ENCODE measurements at places on chromosomes 4 and X.

GRCh38 chr4:74543983-74544382 is 99.0 kb downstream of the AREG start:
- no peak for DNase-seq

DNA sequence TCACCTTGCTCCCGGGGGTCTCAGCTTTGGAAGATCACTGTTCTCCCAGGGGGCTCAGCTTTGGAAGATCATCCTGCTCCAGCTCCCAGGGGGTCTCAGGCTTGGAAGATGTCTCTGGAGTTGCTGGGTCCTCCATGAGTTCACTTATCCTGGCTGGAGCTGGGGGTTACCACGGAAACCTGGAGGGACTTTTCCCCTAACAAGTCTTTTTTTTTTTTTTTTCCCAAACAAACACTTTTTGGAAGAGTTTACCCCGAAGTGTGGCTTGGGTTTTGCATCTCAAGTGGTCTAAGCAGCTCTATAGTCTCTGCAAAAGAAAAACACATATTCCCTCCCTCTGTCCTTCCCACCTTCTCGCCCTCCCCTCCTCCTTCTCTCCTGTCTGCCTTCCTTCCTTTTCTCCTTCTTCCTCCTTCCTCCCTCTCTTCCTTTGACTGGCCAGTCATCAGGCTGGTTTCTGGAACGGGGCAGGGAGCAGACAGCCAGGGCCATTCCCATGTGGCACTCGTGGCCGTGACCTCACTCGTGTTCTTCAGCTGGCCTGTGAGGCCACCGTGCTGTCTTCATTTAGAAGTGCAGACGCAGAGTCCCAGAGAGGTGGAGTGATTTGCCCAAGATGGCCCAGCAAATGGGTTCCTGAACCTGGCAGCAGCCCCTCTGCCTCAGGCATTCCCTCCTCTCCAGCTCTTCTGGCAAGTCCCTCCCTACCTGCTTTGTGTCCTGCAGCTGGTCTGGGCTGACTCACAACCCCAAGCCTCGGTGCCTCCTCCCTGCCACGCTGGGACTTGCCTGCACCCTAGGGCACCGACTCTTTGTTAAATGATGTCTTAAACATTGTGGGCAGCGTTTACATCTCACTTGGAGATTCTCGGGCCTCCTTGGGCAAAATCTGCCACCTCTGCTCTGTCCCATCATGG is 25.9 kb upstream of the HMX1 start:
- DNase-seq: no peak

DNA sequence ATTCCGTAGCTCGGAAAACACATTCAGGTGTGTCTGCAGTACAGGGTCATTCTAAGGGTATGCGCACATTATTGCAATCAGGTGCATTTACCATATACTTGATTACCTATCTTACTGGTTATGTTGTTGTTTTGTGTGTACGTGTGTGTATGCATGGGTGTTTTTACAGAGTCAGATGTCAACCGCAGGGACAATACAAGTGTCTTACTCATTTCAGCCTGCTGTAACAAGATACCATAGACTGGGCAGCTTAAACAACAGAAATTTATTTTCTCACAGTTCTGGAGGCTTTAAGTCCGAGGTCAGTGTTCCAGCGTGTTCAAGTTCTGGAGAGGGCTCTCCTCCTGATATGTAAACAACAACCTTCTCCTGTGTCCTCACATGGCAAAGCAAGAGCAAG is 316.7 kb downstream of the DMD start:
- no peak for DNase-seq

DNA sequence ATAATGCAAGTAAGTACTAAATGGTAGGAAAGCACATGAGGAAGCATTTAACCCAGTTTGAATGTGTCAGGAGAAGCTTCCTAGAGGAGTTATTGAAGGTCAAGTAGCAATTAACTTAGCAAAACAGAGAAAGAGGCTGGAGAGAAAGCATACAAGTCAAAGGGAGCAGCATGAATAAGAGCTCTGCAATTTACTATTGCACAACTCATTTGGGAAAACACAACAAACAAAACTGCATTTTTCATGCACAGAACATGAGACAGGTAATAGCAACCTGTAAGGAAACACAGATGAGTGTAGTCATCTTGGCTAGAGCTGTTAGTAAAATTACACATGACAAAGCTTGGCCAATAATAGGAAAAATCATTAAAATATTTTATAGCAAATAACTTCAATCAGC is 538.1 kb downstream of the PPP4R3C start:
- DNase-seq: no peak

- no peak for DNase-seq
Measured at GRCh38 chr4:165199722-165200121, 7.6 kb upstream of the KLHL2 start.

DNA sequence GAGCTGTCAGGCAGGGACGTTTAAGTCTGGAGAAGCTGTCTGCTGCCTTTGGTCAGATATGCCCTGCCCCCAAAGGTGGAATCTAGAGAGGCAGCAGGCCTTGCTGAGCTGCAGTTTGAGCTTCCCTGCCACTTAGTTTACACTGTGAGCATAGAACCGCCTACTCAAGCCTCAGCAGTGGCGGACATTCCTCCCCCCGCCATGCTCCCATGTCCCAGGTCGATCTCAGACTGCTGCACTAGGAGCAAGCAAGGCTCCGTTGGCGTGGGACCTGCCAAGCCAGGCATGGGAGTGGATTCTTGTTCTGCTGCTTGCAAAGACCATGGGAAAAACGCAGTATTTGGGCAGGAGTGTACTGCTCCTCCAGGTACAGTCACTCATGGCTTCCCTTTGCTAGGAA is 24.3 kb downstream of the PLK4 start:
- DNase-seq: no peak

DNA sequence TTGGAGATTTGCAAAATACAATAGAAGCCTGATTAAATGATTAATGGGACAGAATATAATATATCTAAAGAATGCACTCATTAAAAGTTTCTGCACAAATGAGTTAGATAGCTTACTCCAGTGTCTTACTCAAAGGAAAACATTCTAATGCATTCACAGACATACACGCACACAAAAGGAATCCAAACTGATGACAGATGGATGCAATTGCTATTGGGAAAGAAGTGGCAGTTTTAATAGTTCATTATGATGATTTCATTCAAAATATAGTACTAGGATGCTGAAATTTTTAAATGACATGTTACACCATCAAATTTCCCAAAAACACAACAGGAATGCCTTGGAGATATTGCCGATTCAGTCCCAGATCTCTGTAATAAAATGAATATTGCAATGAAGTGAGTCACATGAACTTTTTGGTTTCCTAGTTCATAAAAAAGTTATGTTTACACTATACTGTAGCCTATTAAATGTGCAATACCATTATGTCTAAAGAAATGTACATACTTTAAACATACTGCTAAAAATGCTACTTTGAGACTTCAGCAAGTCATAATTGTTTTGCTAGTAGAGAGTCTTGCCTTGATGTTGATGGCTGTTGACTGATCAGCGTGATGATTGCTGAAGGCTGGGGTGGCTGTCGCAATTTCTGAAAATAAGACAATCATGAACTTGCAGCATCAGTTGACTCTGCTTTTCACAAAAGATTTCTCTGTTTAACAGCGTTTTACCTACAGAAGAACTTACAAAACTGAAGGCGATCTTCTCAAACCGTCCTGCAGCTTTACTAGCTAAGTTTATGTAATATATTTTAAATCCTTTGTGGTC is 45.6 kb downstream of the BBS12 start:
- no peak for DNase-seq

- no peak for DNase-seq
Measured at GRCh38 chr4:156193800-156194199, 240.1 kb upstream of the CTSO start.

- DNase-seq: no peak
Measured at GRCh38 chrX:132425744-132426318, 63.0 kb downstream of the MBNL3 start.

DNA sequence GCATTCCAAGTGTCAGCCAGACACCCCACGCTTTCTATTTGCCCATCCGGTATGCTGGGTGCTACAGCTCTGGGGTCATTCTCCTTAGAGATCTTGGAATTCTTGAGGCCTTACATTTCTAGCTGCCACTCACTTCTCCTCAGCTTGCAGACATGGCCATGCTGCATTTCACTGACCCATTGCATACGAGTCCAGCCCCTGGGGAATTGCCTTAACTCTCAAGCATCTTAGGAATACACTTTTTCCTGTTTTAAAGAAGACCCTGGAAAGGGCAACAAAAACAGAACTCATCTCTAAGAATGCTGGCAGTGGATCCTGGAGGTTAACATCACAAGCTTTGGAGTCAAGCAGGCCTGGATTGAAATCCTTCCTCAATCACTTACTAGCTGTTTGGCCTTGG is 122.0 kb upstream of the LNX1 start:
- no peak for DNase-seq

- no peak for DNase-seq
Measured at GRCh38 chr4:59222221-59222620, 1977.9 kb upstream of the ADGRL3 start.

GRCh38 chr4:151641167-151641566 is 119.6 kb downstream of the GATB start:
- no peak for DNase-seq

DNA sequence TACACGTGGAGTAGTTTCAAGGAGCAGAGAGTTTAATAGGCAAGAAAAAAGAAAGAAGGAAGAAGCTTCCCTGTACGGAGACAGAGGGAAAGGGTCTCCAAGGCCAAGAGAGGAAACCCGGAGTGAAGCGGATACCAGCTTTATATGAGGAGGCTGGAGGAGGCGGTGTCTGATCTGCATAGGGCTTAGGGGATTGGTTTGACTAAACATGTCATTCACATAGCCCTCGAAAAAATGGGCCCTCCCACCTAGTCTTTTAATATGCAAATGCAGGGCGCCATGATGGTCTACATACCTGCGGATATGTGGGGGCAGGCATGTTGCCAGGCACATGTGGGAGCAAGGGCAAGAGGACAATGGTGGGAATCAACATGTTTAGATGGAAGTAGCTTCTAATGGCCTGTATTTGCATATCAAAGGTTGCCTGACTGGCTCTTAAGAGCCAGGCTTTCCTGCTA is 103.1 kb upstream of the UGT8 start:
- no peak for DNase-seq

- DNase-seq: no peak
Measured at GRCh38 chr4:41375561-41375960, 118.8 kb downstream of the UCHL1 start.

DNA sequence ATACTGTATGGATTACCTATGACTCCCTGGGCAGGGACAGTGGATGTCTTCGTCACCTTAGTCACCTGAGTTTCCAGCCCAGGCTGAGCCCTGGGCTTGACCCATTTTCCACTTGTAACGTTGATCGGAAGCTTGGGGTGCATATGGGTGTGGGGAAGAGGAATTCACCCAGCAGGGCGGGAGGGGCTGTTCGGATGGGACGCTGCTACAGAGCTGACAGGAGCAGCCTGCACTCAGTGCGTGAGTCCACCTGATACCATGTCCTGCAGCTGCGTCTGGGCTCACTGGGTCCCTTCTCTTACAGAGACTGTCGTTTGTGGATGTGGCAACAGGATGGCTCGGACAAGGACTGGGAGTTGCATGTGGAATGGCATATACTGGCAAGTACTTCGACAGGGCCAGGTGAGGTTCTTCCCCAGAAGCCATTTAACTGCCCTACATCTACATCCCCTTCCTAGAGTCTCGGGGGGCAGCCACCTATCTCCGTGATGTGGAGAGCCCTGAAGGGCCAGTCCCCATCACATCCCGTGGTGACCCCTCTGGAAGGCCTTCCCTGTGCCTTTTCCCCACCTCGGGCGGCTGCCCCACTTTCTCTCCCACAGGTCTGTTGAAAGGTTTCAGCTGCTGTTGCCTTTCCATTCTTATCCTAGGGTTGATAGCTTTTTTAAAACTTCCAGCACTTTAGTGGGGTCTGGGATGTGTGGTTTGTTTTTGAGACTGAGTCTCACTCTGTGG is 13.6 kb downstream of the TKTL1 start:
- DNase-seq: no peak

DNA sequence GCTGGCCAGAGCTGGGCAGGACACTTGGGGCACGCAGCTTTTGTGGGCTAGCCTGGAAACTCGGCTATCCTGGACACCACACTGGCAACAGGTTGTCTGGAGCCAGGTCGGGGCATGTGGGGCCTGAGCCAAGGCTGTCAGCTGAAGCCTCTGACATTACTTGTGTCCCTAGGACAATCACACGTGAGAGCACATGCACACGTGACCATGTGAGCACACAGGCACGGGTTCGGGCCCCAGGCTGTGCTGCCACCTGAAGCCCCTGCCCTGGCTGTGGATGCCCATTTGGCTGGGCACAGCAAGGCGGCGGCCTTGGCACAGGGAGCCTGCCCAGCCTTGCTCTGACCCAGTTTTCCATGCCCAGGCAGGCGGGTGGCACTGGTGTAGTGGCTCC is 8.7 kb upstream of the FGFR3 start:
- no peak for DNase-seq

DNA sequence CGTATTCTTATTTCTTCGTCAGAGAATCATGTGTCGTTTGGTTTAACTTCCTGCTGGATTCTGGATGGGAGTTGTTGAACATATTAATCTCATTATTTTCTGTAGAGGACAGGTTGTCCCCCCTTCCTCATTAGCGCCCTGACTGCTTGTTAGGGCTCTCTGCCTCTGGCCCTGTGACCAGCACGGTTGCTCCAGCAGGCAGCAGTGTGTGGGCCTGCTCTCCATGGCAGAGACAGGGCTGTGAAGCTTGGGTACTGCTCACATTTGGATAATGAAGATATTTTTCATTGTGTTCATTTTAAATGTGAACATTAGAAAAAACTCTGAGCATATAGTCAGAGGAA is 102.7 kb downstream of the KLHL8 start:
- DNase-seq: no peak

DNA sequence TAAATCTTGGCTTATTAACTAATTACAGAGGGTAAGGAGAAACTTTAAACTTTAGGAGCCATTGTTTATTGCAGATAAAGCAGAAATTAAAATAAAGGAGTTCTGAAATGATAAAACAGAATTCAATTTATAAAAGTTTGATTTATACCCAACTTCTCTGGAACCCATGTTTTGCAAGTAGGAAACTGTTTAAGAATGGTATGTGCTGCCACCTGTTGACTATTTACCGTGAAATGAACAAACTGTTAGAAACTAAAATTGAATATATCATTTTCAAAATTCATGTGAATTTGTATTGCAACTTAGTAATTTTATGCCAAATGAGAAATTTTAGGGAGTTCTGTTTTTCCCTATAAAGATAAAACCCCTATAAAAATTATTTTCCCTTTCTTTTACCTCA is 11.0 kb upstream of the TBC1D8B start:
- no peak for DNase-seq

DNA sequence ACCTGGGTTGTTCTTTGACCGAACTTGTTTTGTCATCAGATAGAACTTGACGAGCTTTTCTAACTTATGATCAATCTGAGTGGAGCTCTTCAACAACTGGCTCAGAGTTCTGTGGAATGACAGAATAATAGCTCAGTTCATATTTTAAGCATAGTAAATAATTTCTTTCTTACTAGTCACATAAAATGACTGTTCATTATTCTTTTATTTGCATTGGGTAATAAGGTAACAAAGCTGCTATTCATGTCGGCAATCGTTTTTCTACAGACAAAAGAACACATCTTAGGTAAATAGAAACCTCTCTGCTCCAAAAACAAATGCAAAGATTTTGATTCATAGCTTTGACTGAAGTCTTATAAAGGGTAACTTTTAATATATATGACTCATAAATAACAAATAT is 57.3 kb upstream of the CXCL8 start:
- no peak for DNase-seq

GRCh38 chr4:37609626-37610025 is 76.5 kb downstream of the RELL1 start:
- no peak for DNase-seq

- no peak for DNase-seq
Measured at GRCh38 chr4:10856271-10856782, 171.8 kb upstream of the CLNK start.

GRCh38 chrX:97609938-97610337 is 726.2 kb downstream of the RPA4 start:
- DNase-seq: no peak

Data from stimulated activated CD8-positive, alpha-beta memory T cell treated with anti-CD3 and anti-CD28 coated beads, Interleukin-7, amount 100 ng/mL, for 24 hours (primary cell).